ENCODE measurements at places on chromosomes 2 and 18.

DNA sequence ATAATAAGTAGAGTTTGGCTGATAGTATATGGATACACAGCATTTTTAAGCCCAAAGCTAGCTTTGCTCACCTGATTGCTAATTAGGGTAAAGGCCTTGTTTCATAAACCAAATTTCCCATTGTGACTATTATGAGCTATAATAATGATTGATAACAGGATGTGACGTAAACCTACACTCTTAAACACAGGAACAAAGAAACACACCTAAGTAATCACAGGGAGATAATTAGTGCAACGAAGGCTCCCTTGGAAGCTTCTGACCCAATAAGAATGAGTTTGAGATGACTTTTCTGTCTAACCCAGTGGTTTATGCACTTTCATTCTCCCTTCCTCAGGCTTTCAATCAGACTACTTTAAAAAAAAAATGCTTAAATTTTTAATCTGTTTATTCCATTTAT, 683.2 kb downstream of the SATB2 start:
- DNase-seq: no peak

DNA sequence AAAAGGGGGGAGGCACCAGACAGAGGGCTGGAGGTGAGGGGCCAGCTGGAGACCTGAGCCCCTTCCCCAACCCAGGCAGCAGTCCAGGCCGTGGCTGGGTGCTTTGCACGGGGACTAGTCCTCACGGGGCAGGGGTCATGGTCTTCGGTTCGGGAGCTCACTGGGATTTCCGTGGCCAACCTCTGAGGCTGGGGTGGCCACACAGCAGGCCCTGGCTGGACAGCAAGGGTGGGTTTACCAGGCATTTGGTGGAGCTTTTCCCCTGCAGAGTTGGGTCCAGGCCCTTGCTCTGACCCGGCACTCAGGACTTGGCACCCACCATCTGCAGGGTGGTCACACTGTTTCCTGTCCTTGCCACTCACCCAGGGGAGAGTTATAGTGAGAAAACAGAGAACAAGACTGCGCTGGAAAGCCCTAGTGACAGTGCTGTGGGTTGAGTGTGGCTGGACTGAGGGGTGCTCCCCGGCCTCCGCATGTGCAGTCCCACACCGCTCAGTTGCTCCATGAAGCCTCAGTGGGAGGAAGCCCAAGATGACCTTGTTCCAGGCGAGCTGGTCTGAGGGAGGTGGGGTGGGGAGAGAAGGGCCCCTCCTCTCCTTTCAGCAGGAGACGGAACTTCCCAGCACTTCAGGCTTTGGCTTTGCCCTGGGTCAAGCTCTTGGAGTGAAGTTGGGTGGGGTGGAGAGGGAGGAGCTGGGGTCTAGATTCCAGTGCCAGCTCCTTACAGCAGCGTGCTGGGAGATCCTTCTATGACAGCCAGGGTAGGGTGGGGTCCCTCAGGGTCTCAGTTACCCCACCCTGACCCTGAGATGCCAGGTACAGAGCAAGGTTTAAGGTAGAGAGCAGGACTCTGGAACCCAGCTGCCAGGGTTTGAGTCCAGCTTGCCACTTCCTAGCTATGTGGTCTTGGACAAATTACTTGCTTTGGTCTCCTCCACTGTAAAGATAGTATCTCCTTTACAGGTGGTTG, 219.8 kb downstream of the DYSF start:
- DNase-seq: peak; percentile 20

DNA sequence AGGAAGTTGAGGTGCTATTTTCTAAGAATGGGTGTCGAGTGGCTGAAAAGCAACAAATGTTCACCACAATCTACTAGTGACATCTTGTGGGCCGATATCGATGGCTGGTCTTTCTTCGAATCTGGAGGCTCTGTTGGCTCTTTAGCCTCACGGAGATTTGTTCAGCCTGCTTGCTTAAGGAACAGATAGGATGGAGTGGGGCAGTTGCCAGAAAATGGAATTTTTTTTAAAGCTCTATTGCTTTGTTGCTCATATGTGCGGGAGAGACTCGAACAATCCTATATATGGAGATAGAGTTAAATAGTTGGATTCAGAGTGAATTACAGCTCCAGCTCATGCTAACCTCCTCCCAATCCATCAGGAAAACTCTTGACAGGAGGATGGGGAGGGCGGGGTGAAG, 70.9 kb upstream of the LYPD6B start:
- no peak for DNase-seq

- no peak for DNase-seq
Observed at GRCh38 chr2:240576036-240576435, 7.8 kb downstream of the RNPEPL1 start.

- DNase-seq: peak; percentile 55
Observed at GRCh38 chr18:37483221-37483971, 82.2 kb downstream of the CELF4 start.

- no peak for DNase-seq
Observed at GRCh38 chr2:28251337-28251736, 141.3 kb upstream of the FOSL2 start.

DNA sequence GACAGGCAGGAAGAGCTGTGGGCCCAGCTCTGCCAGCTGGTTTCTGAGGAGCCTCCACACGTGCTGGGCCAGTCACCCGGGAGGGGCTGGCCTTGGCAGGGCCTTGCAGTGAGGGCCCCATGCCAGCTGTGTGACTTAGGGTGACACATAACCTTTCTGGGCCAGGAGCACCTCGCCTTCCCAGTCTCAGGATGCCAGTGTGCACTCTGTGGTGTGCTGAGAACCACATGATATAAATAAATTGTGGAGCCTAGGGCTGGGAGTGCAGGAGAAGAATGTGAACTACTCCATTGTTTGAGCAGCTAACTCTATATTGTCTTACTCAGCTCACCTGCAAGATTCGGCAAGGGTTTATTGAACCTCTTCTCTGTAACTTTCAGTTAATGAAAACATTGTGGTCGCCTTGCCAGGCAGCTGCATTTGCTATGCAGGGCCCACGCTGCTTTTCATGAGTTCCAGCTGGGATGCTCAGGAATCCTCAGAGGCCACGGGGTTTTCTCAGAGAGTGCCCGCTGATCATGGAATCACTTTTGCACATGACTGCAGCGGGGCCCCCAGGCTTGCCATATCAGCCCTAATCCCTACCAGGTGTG, 222.3 kb downstream of the SH3RF3 start:
- peak; percentile 60 for DNase-seq

- DNase-seq: no peak
Observed at GRCh38 chr2:163367825-163368582, 367.8 kb downstream of the FIGN start.

DNA sequence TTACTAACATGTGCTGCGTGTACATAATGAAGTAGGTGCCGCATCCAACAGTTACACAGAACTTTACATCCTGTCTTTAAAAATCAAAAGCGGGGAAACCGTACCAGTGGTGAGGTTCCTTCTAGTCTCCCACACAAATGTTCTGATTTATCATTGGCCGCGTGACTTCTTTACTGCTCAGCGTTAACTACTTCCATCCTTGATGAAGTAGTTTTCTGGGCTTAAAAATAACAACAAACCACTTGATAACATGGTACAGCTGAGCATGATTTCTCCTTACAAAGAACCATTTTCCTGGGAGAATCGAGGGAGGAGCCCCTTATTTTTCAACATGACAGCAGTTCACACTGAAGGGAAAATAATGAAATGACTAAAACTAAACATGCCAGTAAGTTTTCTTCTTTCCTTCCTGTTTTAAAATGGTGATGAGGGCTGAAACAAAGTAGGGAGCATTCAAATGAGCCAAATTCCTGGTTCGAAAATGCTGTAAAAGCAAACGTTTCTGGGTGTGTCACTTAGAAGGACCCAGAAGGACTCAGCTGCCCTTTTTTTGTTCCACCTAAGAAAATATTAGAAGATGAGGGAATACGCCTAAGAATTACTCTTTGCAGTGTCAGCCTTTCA, 9.9 kb downstream of the EMILIN2 start:
- DNase-seq: no peak

DNA sequence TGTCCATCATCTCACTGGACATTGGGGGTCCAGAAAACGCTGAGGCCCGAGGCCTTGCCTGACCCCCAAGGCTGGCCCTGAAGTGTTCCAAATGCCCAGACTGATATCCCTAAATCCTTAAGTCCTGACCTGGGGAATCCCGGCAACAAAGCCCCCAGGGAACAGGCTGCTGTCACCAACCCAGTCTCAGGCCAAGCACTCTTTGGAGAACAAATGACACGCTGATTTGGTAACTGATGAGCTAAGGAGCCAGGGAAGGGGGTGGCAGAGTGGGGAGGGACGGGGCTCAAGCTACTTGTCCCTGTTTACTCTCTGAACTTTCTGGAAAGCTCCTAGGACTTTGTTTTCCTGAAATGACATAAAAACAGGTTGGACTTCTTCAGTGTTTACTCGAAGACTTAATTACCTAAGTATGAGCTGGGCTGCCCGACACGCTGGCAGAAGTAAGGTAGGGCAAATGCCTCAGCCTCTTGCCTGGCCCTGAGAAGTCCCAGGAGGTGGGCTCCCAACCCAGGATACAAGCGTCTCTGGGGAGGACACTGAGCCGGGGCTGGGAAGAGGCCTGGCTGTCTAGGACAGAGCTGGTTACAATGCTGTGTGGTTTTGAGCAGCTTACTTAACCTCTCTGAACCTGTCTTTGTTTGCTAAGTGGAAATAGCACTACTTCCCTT, 105.5 kb upstream of the GLI2 start:
- DNase-seq: no peak

GRCh38 chr2:216287251-216287650, 85.0 kb downstream of the MARCHF4 start:
- no peak for DNase-seq

DNA sequence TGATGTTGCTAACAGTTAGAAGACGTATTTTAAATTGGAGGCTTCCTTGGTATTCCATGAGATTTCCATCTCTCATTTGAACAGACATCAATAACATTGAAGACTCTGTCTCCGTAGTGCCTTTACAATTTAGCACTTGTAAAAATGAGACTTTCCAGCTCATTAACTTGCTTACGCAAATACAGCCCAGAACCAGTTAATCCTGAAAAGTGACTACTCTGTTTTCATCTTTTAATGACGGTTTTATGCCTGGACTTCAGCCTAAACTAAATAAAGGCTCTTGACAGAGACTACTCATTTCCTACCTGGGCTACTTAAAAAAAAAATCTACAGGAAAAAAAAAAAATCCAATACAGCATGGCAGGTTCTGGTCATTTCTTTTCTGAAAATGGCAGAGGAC, 148.6 kb downstream of the LRATD1 start:
- no peak for DNase-seq

GRCh38 chr2:170747921-170748320, 22.3 kb upstream of the ERICH2 start:
- DNase-seq: no peak

DNA sequence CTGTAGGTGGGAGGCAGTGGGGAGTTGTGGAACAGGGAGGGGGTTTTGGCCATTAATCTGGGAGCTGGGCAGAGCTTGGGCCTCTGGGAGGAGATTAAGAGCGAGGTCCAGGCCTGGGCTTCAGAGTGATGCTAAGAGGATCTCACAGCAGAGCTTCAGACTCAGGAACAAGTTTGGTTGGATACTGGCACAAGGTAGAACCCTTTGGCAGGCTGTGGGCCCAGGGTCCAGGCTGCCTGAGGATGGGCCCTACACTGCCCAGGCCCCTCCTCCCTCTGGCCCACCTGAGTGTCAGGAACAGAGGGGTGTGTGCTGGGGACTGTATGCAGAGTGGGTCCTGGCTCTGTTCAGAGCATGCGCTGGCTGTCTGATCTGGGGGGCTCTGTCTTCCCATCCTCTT, 334.9 kb downstream of the CYP26B1 start:
- no peak for DNase-seq

- DNase-seq: peak; percentile 27
Observed at GRCh38 chr2:39228413-39229209, 15.2 kb downstream of the CDKL4 start.

GRCh38 chr2:75012080-75012479, 53.6 kb downstream of the POLE4 start:
- no peak for DNase-seq

DNA sequence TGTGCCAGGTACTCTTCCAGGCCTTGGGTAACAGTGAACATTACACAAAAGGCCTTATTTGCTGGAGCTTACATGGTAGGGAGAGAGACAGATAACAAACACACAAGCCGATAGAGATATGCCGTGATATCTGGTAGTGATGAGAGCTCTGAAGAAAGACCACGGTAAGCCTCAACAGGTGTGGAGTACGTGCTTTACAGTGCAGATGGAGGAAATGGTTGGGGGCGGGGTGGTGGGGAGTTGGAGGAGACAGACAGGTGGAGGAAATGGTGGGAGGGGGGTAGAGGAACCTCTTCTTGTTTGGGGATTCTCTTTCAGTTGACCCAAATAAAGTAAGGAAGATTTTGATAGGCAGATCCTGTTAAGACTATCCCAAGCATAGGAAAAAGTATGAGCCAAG, 141.1 kb upstream of the ALPP start:
- DNase-seq: no peak

DNA sequence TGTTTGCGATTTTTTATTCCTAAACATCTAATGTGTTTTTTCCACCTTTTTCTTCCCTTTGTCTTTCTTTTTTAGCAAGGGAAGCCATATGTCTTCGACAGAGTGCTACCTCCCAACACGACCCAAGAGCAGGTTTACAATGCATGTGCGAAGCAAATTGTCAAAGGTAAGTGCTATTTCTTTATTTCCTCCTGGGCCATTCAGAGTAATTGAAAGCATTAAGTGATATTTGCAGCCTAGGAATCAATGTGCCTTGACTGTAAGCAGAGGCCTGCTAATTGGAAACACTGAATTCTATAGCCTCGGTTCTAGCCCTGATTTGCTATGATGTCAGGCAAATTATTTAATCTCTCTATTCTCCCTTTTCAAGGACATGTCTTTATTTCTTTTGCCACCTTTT, 47.0 kb downstream of the KIF5C start:
- no peak for DNase-seq

- DNase-seq: no peak
Observed at GRCh38 chr18:64713284-64713683, 564.4 kb upstream of the LINC00305 start.

- DNase-seq: no peak
Observed at GRCh38 chr2:141611176-141611571, 519.6 kb downstream of the LRP1B start.

- peak; percentile 70 for DNase-seq
Observed at GRCh38 chr18:49645841-49646351, 84.0 kb downstream of the LIPG start.

DNA sequence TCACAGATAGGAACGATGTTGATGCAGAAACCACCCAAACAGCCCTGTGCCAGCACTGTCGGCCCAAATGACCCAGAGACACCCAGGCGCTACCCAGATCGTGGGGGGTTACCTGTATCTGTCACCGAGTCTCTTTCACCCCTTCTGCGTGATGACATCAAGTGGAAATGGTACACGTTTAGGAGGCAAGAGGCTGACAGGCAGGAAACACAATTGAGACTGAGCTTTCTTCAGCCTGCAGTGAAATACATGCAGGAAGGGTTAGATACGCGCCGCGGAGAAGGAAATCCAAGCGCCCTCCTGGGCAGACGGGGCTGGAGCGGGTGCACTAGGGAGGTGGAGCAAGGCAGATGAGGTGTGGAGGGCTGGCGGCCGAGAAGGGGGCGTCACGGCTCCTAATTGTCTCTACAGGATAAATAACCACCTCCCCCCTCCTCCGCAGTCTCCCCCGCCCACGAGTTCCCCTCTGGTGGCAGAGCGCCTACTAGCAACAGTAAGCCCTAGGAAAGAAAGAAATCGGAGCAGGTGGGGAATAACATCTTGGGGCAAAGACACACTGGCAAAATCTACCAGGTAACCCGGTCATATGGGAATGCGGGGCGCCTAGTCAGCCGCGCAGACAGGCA, at the start of gene RNF152:
Gene RNF152 (minus strand): TSS at position 325 of the 626 bp plus-strand sequence. CDS start 76,544 bp downstream, outside the sequence.
- DNase-seq: peak; percentile 55

GRCh38 chr18:71426441-71426840, 1117.7 kb downstream of the CBLN2 start:
- DNase-seq: no peak
